Dorsolateral prefrontal cortex (tissue), 122 donors: ENCODE measurements at places on chromosomes 2 and 18.

DNA sequence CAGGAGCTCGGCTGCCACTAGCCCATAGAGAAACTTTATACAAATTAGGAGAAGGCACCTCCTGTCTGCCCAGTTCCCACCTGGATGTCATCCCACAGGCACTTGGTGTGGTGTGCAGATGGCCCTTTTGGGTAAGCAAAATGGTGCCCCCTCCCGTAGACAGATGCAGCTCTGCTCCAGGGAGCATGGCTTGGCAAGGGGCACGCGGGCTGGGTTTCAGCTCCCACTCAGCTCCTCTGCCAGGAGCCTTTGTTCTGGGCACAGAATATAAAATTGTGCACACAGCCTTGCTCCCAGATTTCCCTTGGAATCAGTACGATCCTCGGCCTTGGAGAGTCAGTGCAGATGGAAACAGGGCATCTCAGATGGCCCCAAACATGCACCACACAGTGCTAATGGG lies 20.3 kb upstream of the KCNF1 start:
- DNase-seq = no peak

DNA sequence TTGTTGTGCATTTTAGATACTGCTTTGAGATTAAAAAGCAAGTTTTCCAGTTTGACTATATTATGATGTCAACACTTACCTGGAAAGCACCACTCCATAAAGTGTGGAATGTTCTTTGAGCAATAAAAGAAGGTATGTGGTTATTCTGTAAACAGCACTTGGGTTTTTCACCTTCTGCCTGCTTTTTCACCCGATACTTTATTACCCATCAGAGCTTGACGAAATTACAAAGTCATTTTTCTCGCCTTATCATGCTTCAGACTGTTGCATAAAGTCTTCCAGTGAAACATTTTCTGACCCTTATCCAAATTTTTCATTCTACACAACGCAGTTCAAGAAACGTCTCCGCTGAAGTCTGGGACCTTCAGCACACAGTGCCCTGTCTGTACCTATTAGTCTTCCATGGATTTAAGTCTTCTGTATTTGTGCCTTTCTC lies 25.2 kb downstream of the CAB39 start:
- DNase-seq = no peak

DNA sequence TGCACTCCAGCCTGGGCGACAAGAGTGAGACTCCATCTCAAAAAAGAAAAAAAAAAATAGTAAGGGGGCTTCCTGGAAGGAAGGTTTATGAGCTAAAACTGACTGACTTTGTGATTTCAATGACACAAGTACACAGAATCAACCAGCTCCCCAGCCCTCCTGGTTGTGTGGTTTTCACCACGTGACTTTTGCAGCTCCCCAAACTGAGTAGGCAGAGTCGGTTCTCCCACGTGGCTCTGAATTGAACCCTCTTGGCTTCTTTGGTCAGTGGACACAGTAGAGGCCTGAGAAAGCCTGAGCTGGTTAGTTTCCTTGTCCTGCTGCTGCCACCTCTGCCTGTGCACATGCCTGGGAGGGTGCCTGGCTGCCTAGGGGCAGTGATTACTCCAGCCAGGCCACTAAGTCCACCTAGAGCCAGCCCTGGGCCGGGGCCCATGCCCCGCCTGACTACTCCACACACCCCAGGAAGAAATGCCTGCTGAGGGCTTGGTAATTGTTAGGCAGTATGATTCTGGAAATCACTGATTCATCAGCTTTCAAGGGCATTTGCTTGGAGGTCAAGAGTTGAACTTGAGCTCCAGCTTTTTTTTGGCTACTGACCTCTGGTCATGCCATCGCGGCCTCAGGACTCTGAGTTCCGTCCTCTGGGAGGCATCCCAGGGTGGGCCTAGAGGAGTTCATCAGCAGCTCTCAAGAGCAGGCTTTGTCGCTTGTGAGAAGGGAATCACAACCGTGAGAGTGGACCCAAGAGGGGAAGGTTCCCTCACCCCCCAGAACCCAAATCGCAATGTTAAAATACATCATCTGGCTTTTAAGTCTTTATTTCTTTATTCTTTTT lies 431.9 kb upstream of the HS6ST1 start:
- no peak for DNase-seq

DNA sequence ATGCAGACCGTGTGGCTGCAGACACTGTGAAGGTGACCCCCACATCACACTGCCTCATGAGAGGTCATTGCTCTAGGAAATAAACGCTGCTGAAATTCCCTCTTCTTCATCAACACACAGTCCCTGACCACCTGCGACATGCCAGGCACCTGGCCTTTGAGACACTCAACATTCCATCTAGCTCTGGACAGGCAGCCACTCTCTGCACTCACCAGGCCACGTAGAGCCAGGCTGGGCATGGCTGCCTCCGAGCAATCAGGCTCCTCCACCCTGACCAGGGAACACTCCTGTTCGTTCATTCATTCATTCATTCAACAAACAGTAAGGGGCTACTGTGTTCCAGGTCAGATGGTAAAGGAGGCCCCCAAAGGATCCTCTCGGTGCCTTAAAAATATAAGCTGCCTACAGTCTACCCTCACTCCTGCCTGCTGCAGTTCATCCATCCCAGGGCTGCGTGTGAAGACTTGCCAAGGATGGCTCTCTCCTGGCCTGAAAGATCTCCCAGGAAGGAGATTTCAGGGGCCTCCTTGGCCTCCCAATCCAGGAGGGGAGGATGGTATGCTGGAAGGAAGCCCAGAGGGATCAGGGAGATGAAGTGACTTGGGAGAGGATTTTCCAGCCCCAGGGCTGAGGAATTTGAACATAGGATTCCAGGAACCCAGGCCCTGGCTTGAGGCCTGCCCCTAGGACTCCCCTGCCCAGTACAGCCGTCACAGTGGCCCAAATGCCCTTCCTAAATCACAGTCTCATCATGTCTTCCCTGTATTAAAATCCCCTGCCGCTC lies 66.7 kb downstream of the TNS1 start:
- DNase-seq = no peak

- DNase-seq = no peak
Measured at GRCh38 chr2:105417857-105418436, 19.1 kb upstream of the FHL2 start.

DNA sequence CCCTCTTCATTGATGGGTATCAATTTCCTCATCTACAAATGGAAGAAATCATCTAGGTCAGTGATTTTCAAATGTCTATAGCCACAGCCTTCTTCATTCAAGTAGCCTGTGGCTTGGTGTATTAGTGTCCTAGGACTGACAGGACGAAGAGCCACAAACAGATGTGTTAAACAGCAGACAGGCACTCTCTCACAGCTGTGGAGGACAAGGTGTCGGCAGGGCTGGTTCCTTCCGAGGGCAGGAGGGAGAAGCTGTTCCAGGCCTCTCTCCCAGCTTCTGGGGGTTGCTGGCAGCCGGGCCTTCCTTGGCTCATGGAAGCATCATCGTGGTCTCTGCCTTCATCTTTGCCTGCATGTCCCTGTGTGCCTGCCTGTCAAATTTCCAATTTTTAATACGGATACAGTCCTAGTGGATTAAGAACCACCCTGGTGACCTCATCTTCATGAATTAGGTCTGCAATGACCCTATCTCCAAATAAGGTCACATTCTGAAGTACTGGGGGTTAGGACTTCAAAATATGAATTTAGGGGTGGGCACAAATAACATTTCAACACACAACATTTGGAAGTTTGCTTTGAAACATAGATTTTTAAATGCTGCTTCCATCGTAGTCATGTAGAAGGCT lies 86.5 kb downstream of the PTGR3 start:
- no peak for DNase-seq

- peak; percentile 57 for DNase-seq
Measured at GRCh38 chr2:120661551-120661950, 74.1 kb upstream of the GLI2 start.

- DNase-seq = no peak
Measured at GRCh38 chr2:98027538-98027937, 31.8 kb upstream of the TMEM131 start.

DNA sequence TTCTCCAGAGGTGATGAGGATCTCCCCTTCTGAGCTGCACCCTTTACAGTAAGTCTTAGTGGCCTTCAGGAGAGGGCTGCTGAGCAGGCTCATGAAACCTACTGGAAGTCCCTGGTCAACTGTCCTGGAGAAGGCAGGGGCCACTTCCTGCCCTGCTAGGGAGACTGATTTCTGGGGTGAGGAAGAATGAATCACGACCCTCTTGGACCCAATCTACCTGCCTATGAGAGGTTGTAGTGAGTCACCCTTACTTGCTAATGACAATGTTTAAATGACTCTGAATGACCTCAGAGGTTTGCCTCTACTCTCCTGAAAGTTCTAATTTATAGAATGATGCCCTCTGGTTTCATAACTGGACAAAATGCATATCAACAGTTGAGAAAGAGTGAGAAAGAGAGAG lies 79.4 kb upstream of the FAM136A start:
- no peak for DNase-seq

GRCh38 chr18:3520230-3521085 lies 70.5 kb downstream of the TGIF1 start:
- DNase-seq = no peak

GRCh38 chr18:3225588-3225987 lies 5.8 kb upstream of the MYOM1 start:
- DNase-seq = no peak

DNA sequence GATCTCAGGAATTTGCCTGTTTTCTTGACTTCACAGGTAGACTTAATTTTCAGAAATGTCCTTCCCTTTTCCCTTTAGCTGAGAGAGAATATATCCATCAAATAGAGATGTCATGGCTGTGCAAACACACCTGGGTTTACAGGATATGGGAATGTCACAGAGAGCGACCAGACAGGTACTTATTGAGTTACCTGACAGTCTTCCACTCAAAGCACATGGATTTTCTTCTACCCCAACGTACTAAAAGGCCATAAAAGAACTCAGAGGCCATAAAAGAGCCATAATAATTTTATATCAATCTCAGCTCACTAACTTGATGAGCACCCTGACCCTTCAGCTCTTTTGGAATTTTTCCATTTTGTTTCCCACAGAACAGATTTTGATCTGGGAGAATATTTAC lies 5.3 kb upstream of the DTNA start:
- DNase-seq = no peak

DNA sequence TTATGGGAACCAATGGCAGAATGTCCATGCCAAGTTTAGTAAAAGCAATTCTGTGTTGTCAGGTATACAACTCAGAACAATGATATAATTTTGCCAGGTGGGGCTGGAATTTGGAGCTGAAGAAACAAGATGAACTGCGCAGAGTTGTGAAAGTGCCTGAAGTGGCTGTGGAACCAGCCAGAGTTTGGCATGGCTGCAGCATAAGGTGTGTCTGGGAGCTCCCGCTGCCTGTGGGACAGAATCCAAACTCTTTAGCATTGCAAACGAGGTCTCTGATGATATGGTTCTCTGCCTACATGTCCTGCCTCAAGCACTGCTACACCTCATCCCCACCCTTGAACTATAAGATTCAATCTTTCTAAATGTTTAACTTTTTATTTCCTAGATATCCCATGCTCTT lies 909.7 kb downstream of the EPHA4 start:
- DNase-seq = no peak

DNA sequence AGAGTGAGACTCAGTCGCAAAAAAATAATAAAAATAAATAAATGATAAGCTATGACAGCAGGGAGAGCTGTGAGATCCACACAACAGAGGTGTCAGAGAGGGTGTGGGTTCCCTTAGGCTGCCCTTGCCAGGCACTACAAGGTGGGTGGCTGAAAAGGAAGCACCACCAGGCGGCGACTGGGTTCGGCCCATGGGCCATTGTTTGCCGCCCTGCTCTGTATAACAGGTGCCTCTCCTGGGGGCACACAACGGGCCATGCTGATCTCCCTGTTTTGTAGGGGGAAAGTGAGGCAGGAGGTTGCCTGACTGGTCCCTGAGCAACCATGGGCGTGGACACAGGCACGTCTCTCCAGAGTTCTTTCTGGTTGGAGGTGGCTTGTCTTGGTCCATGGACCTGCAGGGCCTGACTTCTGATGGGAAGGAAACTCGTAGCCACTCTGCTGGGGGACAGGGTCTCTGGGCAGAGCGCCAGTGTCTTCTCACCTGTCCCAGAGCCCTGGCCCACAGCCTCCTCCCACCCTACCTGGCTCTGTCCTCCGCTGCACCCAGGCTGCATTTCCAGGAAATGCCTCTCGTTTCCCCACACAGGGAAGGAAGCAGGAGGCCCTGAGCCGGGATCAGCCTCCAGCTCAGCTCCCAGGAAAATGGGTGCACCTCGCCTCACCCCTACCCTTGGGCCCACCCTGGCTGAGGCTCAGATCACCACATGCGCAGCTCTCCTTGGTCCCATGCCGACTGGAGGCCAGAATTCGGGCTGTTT lies 109.6 kb upstream of the ODC1 start:
- no peak for DNase-seq

- no peak for DNase-seq
Measured at GRCh38 chr2:158825021-158825420, 29.9 kb downstream of the DAPL1 start.

DNA sequence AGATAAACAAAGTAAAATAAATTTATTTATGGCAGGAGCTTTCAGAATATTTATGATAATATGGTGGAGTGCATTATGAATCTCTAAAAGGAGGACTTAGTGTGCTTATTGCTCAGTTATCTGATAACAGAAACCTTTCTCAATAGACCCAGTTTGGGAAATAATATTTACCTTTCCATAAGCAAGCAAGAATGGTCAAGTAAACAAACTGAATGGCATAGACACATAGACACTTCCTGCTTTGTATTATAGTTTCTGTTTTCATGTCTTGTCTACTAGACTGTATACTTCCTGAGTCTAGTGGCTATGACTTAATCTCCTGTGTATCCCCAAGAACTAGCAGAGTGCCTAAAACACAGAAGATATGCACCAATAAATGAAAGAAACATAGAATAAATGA lies 87.8 kb downstream of the UPP2 start:
- no peak for DNase-seq

DNA sequence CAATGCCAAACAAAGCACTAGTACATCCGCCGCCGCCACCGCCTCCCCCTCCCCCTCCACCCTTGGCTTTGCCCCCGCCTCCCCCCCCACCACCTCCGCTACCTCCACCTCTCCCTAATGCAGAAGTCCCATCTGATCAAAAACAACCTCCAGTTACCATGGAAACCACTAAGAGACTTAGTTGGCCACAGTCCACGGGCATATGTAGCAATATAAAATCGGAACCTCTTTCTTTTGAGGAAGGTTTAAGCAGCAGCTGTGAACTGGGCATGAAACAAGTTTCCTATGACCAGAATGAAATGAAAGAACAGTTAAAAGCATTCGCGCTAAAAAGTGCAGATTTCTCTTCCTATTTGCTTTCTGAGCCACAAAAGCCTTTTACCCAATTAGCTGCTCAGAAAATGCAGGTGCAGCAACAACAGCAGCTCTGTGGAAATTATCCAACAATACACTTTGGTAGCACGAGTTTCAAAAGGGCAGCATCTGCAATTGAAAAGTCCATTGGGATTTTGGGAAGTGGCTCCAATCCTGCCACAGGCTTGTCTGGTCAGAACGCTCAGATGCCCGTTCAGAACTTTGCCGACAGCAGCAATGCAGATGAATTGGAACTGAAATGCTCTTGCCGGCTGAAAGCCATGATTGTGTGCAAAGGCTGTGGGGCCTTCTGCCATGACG lies 168.0 kb downstream of the ASXL3 start:
- no peak for DNase-seq

GRCh38 chr18:22650247-22650646 lies 232.5 kb upstream of the CTAGE1 start:
- no peak for DNase-seq

- DNase-seq = no peak
Measured at GRCh38 chr18:58490238-58490637, 138.7 kb downstream of the ALPK2 start.

GRCh38 chr18:65568866-65569265 lies 181.9 kb upstream of the CDH7 start:
- DNase-seq = no peak

- no peak for DNase-seq
Measured at GRCh38 chr2:128982001-128982400, 663.3 kb upstream of the HS6ST1 start.
